Stimulated activated CD8-positive, alpha-beta memory T cell treated with anti-CD3 and anti-CD28 coated beads, Interleukin-2, amount 100 ng/mL, for 1 hour (primary cell): ENCODE measurements at places on chromosomes 7 and 10.

GRCh38 chr7:25537662-25538375, 309.5 kb upstream of the NPVF start:
- DNase-seq: no peak

DNA sequence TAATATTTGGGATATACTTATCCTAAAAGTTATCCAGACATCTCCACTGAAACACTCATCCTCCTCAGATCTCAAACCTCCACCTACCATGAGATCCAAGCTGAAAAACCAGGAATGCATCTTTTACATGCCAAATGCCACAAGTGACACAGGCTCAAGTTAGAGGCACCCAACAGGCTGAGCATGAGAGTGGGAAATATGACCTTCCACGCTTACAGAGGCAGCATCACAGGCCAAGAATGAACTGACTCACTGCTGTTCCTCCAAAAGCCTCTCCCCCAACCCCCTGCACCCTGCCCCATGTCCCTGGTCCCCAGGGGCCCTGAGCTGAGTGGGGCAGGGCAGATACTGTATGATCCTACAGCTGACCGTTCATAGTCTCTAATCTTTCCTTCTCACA, 4.8 kb upstream of the MTPAP start:
- DNase-seq: no peak

DNA sequence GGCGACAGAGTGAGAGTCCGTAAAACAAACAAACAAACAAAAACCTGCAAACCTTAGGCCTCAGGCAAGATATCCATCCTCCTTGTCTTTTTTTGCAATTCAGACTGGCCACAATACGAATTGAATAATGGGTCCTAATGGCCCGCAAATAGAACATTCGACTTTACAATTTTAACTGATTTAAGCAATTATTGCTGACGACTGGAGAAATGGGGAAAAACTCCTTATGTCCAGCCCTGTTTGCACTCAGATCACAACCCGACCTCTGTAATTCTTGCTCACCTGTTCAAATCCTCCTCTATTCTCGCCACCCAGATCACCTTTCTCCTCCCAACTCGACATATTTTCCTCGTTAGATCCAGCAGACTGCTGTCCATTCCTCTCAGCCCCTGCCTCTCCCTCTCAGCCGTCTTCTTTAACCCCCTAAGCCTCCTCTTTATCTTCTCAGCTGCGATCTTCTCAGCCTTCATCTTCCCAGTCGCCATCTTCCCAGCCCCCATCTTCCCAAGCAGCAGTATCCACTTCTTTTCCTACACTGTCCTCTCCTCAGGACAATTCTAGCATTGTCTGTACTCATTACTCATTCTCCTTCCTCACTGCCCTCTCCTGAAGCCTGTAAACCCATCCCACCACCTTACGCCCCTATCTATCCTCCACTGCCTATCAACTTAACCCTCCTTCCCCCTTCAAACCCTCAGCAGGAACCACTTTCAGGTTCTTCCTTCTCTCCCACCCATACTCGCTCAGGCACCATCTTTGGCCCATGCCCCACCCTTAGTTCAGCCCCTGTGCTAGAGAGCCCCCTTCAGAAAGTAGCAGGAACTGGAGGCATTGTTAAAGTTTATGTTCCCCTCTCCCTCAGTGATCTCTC, 61.8 kb downstream of the LRRC17 start:
- no peak for DNase-seq

GRCh38 chr7:81268551-81268950, 349.7 kb upstream of the SEMA3C start:
- DNase-seq: no peak

DNA sequence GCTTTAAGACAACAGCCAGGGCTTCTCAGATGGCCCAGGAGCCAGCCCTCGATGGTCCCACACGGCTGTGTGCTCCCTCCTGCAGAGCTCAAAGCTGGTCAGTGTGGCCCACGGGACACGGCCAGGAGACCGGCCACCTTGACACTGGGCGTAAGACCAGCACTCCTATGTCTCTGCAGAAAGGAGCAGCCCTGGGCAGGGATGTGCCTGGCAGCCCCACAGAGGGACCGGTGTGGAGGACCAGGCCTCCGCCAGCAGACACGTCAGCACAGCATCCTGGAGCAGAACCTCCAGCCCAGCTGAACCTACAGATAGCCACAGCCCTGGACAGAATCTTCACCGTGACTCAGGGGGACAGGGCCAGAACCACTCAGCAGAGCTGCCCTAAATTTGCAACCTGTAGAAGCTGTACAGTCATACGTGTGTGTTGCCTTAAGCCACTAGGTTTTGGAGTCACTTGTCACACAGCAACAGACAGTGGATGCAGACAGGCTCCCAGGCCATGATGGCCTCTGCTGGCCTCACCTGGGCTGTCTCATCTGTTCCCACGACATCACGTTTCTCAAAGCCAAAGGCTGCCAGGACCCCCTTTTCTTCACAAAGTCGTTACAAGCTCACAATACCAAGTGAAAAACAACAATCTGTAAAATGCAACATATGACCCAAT, 132.4 kb downstream of the DIP2C start:
- no peak for DNase-seq

DNA sequence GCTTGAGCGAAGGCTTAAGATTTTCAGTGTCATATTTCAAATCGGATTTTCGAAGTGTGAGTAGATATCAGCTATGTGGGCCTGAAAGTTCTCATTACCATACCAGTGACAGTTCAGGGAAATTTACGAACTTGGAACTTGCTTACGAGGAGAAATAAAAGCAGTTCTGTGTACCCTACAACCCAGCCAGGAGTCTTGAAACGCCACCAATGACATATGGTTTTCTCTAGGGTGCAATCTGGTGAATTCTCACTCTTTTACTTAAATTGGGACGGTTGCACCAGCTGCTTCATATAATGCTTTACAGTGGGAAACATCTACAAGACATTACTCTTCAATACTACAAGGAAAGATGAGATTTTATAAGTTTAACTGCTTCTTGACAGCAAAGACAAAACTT, 253.6 kb upstream of the FOXK1 start:
- no peak for DNase-seq

- DNase-seq: no peak
Measured at GRCh38 chr10:75403144-75403938, 1.8 kb upstream of the ZNF503 start.

- no peak for DNase-seq
Measured at GRCh38 chr10:16562891-16563290, 41.2 kb upstream of the C1QL3 start.

DNA sequence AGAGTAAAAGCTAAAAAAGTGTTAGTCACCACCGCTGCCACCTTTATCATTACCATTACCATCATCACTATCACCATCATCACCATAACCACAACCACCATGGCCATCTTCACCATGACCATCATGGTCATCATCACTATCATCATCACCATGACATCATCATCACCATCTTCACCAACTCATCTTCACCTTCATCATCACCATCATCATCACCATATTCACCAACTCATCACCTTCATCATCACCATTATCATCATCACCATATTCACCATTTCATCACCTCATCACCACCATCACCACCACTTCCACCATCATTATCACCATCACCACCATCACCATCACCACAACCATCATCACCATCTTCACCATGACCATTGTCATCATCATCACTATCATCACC, 46.5 kb upstream of the PDGFA start:
- no peak for DNase-seq

- DNase-seq: no peak
Measured at GRCh38 chr7:20165146-20165510, 52.1 kb downstream of the MACC1 start.

DNA sequence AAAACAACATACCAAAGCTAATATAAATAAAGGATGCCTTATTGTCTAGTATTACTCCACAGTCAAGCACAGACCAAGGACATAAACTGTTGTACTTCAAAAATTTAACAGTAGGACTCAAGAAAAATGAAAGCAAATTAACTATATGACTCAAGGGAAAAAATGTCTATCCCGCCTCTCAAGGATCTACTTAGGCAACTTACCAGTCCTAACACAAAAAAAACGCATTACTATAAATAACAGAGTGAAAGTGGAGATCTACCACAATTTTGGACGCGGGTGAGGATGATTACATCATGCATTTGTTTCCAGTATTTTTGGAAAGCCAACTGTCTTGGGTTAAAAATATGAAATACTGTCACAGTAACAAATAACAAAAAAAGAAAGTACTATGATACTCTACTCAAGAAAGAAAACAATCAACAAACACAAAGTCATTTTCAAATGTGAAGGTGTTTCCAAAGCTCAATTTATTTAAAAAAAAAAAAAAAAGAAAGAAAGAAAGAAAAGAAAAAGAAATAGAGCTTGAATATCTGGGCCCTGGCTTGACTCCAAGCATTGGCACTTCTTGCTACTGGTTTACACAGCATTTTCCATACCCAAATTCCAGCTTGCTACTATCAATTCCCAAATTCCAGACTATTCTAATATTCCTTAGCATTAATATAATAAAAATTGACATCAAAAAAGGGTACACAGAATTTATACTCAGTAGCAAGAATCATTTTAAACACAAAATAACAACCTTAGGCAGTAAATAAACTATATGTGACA, 99.4 kb downstream of the RSU1 start:
- no peak for DNase-seq

- DNase-seq: no peak
Measured at GRCh38 chr7:24229481-24230226, 54.3 kb upstream of the NPY start.

DNA sequence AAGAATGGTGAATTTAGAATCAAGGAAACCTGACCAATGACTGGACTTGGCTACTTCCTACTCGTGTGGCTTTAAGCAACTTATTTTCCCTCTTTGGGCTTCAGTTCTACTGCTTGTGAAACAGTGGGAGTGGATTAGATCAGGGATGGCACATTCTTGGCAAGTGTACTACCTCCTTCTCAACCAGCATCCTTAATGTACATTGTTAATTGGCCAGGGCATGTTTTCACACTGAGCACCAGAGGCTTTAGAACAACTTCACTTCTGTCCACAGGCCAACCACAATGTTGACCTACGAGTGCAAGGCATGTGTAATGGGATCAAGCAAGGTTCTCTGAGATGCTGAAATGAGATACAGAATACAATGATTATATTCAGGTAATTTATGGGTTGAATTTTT, 315.3 kb downstream of the ADRA2A start:
- no peak for DNase-seq

DNA sequence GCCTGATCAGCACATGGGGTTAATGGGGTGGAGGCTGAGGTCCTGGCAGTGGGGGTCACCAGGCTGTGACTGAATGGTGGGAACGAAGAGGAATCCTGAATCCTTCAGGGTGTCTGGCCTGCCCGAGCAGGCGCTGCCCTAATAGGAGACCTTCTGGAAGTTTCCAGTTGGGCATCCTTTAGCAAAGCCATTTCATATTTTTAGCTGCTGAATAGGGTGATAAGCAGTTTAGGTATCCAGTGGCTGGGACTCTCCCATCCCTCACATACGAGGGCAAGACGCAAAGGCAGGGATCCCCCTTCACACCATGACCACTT, 159.3 kb downstream of the SH3PXD2A start:
- DNase-seq: no peak

DNA sequence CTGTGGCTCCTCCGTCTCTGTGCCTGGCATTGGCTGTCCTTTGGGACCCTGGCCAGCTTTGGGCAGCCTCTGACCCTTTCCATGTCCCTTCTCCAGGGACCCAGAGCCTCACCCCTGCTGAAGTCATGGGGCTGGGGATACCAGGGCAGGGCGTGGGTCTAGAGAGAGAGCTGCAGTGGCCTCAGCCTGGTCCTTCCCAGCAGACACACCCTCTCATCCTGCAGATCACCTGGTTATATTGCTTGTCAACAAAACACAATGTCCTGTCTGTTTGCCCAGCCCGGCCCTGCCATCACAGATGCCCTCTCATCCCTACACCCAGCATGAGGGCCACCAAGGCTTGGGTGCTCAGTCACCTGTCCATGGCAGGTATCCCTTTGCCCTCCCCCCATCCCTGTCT, 1.8 kb downstream of the MUC17 start:
- DNase-seq: no peak

- no peak for DNase-seq
Measured at GRCh38 chr7:99728615-99729014, 6.4 kb downstream of the CYP3A7 start.

DNA sequence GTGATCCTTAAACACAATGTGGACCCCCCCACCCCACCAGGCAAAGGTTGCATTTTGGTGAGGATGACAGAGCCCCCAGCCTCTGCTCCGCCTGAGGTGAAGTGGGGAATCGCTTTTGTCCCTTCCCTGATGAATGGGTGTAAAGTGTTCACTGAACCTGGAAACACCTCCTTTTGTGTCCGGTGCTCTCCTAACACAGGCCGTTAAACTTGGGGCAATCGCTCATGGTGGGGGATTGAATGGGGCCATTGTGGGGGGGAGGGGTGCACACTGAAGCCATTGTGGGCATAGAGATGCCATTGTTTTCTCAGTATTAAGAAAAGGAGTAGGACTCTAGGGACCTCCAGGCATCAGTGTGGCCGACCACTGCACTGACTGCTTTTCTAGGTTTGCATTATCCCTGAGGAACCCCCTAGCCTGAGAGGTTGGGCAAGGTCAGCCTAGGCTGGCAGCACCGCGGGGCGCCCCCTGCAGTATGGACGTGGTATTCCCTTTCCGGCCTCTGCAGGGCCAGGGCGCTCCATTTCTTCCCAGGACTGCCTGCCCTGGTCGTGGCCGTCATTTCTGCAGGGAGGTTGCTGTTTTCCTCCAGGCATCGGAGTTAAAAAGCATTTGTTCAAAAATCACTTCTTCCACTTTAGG, 158.3 kb downstream of the TCF7L2 start:
- no peak for DNase-seq

DNA sequence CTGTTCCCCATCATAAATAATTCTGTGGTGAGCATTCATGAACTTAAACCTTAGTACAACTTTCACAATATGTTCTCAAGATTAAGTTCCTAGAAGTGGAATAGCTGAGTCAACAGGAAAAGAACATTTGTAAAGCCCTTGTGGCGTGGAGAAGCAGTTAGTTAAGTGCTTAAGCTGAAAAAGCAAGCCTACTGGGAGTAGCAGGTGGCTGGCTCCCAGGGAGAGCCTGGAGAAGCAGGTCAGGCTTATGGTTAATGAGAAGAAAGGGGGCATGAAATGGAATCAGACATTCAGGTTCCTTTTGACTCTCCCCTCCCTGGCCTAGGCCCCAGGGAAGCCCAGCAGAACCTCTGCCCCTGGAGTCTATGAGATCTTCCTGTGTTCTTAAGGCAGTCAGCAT, 35.3 kb downstream of the VSTM4 start:
- DNase-seq: no peak

DNA sequence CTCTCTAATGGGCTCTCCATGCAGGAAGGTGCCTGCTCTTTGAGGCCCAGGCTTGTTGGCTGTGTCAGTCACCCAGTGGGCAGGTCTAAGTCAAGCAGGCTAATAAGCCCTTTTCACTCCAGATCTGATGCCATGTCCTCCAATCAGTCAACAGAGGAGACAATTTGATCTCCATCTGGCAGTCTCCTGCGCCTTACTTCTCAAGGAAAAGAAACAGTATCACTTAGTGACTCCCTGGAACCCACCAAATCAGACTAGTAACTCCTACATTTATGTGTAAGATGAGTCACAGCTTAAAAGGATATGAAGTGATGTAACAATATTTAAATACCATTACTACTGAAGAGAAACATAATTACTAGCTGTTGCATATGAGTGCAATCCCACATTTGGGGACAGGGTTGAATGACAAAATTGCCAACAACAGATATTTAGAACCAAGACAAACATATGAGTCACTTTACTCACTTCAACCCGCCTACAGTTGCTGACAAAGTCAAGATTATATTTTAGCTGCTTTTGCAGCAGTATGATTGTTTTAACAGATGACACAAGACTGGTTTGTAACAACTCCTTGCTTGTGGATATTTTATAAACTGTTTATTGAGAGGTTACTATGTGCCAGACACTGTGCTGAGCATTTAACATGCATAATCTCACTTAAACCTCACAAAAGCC, 72.1 kb downstream of the USP6NL start:
- no peak for DNase-seq
